NCI-H1436 (cell line): ENCODE measurements at places on chromosomes 2 and 18.
A peak's percentile ranks its signal among the peaks of the same experiment; 100 is the strongest.

DNA sequence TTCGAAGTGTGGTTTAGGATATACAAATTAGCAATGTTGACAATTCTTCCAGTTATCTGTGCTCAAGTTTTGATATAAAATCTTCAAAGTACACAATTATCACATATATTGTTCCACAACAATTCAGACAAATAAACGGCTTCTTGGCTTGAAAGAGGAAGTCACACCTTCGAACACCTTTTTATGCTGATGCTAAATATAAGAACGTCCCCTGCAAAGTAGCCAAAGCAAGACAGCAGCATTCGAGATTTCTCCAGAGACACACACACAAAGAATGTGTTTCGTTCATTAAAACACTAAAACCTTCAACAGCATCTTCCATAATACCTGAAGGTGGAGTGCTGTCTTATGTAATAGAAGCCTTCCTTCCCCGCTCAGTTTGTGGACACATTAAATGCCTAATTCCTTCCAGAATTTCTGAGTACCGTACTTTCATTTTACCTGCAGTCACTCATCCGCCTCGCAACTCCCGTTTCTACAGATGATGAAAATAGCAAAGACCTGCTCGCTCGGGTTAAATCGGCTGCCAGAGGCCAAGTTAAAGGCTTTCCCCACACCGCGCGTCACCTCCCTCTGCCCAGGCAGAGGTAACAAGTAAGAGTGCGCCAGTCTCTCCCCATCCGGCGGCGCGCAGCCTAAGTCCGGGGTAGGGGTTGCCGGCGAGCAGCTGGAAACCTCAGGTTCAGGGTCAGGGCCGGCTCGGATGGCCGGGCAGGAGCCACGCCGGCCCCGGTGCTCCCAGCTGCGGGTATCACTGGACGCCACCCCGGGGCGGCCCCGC, 847 bp downstream of the SERPINE2 start:
- peak; percentile 16 for DNase-seq

DNA sequence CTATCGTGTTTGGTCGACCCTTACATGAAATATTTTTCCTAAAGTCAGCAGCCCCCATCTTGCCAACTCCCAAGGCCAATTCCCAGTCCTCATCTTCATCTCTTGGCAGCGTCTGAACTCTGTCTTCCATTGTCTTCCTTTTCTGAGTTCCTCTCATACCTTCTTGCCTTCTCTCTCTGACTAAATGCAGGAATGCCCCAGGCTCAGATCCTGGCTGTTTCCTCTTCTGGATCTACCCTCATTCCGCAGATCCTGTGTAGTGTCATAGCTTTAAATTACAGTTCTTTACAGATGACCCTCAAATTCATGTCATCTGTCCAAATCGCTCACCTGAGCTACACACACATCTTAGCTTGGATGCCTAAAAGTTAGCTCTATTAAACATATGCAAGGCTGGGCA, 94.7 kb downstream of the MMADHC start:
- no peak for DNase-seq

DNA sequence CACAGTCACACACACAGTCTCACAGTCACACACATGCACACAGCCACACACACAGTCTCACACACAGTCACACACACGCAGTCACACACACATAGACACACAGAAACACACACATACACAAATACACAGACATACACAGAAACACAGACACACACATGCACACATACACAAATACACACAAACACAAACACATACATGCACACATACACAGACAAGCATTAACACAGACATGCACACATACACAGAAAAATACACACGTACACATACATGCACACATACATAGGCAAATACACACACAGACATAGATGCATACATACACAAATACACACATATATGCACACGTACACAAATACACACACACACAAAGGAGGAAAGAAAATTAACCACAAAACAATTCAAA, 150.5 kb downstream of the ALK start:
- DNase-seq = no peak

DNA sequence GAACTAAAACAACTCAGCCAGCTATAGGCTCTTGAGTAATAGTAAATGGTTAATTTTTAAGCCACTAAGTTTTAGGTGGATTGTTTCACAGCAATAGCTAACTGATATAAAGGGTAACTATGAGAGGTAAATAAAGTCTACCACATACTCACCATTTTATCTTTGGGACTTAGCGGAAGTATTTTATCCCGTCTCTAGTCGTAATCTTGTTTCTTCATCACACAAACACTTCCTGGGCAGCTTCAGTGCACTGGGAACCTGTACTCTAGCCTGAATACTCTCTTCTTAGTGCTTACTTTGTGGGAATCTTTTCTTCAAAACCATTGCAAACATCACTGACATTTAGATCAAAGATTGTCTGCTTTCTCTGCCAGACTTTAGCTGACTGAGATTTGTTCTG, 360.5 kb downstream of the EPHA4 start:
- no peak for DNase-seq

DNA sequence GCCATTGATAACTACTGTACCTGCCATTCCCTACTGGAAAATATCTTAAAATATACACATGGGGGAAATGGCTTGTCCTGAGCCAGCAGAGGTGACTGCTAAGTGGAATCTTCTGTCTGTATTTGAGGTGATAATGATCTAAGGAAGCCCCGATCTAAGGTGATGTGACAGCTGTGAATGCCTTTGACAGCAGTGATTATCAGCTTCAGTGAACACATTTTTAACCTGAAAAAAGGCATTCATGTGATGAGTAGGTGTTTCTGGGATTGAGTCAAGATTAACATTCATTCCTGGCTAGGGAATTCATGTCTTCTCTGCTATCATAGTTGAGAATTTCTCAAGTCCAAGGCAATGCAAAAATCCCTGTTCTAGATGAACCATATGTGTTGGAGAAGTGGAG, 9.1 kb upstream of the MAPRE2 start:
- no peak for DNase-seq

GRCh38 chr2:2565671-2566070, 234.6 kb upstream of the MYT1L start:
- no peak for DNase-seq

DNA sequence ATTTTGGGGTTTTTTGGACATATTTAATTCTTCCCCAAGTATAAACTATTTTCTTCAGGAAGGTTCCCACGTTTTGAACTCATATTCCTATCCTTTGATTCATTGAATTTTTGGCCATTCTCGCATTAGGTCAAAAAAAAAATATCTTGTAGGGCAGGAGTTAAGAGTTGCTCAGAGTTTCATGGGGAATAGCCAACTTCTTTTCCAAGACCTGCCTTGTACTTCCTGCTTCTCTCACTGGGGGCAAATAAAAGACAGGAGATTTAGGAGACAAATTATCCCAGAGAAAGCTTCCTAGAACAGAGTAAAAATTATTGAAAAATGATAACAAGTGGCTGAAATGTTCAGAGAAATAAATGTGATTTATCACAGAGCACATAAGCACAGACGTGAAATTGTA, 55.2 kb upstream of the BCL11A start:
- DNase-seq = no peak

DNA sequence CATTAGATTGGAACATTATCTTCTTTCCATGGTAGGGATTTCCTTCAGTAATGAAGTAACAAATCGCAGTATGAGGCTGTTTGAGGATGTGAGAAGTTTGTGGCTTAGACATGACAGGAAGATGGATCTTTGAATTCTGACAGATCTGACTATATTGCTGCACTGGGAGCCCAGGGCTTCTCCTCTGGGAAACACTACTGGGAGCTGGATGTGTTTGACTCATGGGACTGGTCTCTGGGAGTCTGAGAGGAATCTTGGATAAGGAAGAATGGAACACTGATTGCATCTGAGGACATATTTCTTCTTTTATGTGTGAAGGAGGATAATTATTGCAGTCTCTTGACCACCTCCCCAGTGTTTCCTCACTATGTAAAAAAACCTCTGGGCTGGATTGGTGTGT, 77.2 kb upstream of the ST6GAL2 start:
- no peak for DNase-seq

GRCh38 chr2:112593736-112594135, 9.3 kb downstream of the CHCHD5 start:
- no peak for DNase-seq

- DNase-seq = no peak
Observed at GRCh38 chr2:68041704-68042245, 21.0 kb downstream of the C1D start.
